ENCODE measurements at places on chromosomes 3 and 15.

- no peak for DNase-seq
Observed at GRCh38 chr15:39438260-39438659, 142.6 kb upstream of the THBS1 start.

GRCh38 chr3:169323578-169324451 lies 339.7 kb downstream of the MECOM start:
- no peak for DNase-seq

DNA sequence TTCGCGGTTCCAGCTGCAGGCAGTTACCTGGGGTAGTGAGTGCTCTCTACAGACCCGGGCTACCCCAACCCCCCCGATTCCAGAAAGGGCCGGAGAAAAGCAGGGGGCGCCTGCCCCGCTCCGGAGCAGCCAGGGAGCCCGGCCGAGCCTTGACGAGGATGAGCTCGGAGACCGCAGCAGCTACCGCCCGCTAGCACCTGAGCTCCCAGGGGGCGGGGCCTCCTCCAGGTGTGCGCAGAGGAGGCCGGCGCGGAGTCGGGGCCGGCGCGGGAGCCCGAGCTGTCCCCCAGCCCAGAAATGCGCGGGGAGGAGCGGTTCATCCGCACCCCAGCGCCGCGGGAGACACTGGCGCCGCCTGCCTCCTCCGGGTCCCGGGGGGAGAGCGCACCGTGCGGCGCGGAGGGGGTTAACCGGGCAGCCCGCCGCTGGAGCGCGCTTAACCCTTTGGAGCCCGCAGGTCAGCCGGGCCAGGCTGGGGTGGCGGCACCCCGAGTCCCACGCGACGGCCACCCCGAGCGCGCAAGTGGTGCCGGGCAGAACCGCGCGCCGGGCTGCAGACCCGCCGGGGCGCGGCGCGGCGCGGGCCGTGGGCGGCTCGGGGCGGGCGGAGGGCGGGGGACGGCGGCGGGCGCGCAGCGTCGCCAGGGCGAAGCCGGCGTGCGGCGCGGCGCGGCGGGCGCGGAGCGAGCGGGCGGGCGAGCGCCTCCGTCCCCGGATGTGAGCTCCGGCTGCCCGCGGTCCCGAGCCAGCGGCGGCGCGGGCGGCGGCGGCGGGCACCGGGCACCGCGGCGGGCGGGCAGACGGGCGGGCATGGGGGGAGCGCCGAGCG lies at the start of gene CACNA1D:
TSS of gene CACNA1D (plus strand) at position 649 of the 829 bp plus-strand sequence. CDS start 556 bp downstream, outside the sequence.
- no peak for DNase-seq

DNA sequence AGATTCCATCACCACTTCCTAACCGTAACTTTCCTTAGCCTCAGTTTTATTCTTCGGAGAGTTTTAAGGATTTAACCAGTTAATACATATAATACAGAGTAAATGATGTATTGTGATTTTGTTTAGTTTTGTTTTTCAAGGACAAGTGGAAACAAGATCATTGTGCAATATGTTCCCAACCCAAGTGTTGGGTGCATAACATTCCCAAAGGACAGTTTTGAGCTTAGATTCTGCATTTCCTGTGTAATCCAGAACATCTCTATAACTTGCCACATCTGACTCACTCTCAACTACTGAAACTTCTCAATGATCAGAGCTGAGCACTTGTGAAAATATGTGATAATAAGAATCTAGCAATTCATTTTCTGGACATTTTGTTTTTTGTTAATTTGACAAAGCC lies 466.1 kb upstream of the PPP2R3A start:
- DNase-seq: no peak

DNA sequence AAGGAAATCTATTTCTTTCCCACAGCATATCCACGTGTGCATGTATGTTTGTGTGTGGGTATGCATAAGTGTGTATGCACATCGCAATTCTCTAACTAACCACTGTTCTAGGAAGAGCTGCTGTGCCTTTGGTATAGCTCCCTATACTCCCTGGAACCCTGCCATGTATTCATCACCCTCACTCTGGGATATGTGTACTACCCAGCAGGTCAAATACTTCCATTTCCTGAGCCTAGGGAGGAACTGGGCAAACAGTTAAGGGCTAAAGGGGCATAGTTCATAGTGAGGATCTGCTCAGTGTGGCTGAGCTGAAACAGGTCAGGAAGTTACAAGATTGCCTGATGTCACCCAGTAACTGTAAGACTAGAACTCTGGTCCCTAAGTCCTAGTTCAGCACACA lies 260.4 kb downstream of the RPLP1 start:
- no peak for DNase-seq

DNA sequence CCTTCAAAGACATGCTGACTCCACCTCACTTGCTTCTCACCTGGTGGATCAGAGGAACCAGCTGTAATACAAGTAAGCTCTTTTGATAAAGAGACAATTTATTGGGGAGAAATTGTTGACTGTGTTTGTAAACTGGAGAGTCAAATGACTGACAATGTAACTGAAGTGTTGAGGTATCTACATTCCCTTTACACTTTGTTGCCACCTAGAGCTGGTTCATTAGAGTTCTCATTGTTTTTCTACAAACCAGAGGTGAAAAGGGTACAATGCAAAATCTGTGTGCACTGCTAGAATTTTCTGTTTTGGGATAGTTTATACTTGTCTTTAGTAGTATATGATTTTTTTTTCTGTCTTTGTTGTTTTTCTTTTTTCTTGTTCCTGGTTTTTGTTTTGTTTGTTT lies 8.7 kb upstream of the LRRC58 start:
- DNase-seq: no peak

DNA sequence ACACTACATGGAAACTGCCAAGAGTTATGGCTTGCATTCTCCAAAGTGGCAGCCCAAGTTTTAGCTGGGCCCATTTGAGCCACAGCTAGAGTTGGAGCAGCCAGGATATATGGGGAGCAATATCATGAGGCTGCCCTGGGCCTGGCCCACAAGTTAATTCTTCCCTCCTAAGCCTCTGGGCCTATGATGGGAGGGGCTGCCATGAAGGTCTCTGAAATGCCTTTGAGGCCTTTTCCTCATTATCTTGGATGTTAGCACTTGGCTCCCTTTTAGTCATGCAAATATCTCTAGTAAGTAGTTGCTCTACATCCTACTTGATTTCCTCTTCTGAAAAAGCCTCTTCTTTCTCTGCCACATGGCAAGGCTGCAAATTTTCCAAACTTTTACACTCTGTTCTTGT lies 257.5 kb upstream of the CHRM5 start:
- DNase-seq: no peak

DNA sequence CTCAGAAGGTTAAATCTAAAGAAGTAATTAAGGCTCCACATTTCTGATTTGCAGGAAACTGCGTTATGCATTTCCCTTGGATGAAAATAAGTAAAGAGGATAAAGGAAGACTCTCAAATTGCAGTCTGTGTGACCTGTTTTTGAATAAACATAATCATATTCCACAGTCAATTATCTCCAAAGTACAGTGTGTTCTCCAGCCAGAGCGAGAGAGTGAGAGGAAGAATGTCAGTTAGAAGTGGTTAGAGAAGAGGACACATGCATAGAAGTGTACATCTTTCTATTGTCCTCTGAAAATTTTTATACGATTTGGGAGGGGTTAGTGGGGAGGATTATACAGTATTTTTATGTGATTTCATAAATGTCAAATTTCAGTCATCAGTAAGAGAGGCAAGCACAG lies 487.1 kb downstream of the LPP start:
- DNase-seq: no peak

Data from stimulated activated naive B cell treated with anti-CD40 and anti-IgM and Interleukin-4, amounts not matched to agents 10 μg/mL and 1 μg/mL and 100 μg/mL, for 72 hours (primary cell).